ENCODE measurements at places on chromosomes 5 and 9.
A peak's percentile ranks its signal among the peaks of the same experiment; 100 is the strongest.

DNA sequence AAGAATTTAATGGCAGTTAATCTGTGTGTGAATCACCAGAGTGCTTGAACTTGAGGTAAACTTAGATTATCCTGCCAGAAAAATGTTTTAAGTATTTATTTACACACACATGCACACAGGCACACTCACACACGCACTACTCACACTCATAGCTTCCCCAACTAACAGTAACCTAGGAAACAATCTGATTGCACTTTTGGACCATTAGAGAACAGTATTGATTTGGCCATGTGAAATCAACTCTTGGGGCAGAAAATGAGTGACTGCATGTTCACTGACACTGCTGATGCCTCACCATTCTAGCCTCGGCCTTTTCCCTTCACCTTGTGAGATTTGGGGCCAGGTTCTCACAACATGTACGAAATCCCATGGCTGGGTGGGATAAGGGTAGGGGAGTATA, 64.1 kb downstream of the SLC1A3 start:
- DNase-seq = no peak

DNA sequence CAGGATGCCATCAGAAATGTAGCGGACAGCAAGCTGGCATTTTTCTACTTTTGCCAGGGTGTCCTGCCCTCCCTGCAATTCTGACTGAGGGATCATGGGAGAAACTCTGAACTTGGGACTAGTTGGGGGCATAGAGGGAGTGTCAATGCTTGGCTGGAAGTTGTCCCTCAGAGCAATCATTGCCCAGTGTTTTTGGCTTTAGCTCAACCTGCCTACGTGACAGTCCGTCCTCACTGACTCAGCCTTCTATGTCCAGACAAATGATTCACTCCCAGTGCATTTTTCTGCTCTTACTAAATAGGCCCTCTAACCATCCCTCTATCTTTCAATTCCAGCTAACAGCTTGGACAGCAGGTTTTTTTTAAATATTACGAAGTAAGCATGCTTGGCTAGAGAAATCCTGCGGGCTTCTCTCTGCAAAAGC, 627.4 kb downstream of the TLR4 start:
- no peak for DNase-seq

- DNase-seq = no peak
Measured at GRCh38 chr5:6496636-6497035, 48.0 kb downstream of the UBE2QL1 start.

DNA sequence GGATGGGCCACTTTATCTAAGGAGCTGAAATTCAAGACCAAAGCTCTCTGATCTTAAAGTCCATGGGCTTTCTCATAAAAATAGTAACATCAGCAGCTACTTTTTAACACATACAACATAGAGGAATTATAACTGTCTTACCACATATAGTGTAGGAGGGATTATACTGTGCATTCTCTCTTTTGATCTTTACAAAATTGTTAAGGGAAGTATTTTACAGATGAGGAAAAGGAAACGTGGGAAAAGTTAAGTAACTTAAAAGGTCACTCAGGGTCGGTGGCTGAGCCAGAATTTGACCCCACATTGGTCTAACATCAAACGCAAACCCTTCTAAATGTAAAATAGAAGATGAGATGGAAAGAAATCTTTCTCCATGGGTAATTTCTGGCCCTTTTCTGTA, 38.4 kb downstream of the ZNF608 start:
- no peak for DNase-seq

DNA sequence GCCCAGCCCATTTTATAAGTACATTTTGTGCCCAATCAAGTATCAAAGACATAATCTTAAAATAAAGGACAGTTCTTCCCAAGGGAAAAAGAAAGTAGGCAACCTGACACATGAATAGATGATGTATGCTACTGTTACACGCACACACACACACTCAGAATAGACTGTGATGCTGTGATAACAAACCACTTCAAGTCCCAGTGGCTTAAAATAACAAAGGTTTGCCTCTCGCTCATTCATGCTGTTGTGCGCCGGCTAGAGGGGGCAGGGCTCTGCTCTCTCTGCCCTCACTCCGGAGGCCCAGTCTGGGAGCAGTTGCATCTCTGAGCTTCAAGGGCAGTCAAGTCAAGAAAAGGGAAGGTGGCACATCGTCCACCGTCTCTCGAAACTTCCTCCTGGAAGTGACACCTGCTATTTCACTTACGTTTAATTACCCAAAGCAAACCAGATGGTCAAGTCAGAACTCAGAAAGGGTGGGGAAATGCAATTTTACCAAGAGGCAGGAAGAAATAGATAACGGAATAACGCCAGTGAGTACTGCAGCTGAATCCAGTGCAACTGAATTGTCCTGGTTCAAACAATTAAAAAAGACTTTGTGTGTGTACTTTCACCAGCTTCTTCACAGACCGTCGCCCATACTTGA, 43.3 kb downstream of the ANKRD33B start:
- DNase-seq = no peak

DNA sequence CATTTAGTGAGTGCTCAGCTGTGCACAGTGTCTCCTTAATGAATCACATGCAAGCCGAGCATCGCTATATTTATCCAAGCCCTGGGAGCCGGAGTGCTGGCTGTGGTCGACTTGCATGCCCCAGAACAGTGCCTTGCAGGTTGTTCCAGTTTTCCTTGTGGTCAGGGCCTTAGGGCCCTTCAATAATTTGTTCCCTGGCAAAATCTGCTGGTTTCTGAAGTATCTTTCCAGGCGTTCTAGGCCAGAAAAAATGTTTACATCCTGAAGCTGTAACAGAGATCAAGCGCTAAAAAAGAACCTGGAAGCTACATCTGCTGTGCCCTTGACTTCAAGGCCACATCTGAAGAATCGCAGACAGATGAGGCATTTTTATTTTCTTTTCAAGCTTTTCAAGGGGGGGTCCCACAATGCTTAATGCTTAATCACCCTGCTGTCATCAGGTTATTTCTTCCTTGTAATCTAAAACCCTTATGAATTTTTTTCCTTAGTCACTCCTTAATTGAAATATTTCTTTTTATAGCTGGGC, 105.8 kb downstream of the DOCK2 start:
- no peak for DNase-seq

DNA sequence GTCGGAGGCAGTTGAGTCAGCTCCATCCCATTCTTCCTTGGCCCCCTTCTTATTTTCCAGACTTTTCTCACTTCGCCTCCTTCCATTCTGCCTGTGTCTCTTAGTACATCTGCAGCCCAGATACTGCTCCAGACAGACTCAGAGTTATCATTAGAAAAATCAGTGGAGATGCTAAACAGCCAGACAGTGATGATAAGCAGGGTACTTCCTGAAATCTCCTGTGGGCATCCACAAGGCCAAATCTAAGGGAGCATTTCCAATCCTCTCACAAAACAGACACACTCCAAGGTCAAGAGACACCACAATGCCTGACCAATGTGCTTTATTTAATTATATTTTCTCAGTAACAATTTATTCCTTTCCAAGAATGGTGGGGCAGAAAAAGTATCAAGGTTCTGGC, 14.5 kb upstream of the RLN1 start:
- no peak for DNase-seq

DNA sequence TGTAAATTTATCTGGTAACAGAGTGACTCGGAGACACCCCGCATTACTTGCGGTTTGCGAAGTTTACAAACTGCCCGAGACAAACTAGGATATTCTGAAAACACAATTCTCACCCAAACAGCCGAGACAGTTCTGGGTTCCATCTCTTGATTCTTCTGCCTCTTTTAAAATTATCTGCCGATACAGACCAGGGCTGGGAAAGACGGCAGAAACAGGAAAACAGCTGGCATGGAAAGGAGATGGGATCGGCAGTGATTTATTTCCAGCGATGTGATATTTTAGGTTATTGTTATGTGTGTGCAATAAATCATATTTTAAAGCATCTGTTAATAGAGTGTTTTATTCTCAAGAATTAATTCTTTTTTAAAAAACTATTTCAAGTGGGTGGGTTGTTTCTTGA, 93.3 kb upstream of the LMX1B start:
- no peak for DNase-seq

- DNase-seq = no peak
Measured at GRCh38 chr9:17025281-17025680, 109.6 kb upstream of the CNTLN start.

- no peak for DNase-seq
Measured at GRCh38 chr5:89353837-89354551, 471.0 kb upstream of the MEF2C start.

DNA sequence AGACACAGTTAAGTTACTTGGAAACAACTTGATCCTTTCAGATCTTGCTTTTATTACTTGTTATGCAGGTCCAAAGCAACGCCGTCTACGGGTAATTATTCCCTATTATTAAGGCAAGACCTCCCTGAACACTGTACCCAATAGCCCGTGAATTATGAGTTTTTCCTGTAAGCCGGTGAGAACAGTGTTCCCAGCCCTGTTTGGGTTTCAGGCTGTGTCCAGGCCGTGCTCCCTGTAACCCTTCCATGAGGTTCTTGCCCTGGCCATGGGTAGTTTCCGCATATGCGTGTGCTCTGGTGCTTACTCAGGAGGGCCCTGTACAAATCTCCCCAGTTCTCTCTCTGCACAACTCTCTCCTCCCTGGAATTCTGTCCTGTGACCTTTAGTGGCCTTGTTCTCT, 65.6 kb upstream of the CNOT6 start:
- DNase-seq = no peak

DNA sequence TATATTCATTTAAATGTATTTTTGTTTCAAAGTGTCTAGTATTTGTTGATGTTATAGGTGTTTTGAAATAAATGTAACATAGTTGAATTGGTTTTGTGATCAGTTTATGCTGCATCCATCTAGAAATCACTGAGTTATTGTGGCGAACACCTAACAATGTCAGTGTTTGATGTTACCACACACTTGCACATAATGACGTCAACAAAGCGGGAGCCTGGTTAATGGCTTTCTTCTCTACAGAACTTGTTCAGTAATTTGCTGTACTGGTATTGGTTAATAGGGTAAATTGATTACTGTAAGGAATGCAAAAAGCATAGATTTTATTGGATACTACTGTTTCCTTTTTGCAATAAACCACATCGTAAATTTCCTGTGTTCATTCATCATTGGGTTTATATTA, 133.0 kb downstream of the ATG10 start:
- no peak for DNase-seq

GRCh38 chr5:143062379-143062778, 292.2 kb downstream of the ARHGAP26 start:
- DNase-seq = no peak

- DNase-seq = no peak
Measured at GRCh38 chr5:38800515-38800914, 45.3 kb upstream of the OSMR start.

DNA sequence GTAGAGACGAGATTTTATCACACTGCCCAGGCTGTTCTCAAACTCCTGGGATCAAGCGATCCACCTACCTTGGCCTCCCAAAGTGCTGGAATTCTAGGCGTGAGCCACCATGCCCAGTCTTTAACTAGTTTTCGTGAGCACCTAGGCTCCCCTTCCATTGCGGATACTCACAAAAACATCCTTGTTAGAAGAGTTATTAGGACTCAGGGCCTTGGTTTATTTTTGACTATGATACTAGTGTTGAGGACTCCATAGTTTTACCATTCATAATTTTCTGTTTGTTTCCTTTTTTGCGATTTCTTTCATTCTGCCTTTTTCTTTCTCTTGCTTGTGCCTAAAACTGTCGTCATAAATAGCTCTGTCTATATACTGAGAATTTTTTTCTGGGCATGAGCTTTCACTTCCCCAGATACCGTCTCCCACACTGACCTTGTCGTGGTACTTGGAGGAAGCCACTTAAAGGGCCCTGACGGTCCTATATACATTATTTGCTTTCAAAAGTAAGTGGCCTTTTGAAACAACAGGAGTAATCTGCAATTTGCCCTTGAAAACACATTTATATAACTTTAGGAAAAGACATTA, 5.2 kb downstream of the F2R start:
- peak; percentile 39 for DNase-seq

- no peak for DNase-seq
Measured at GRCh38 chr9:23615569-23615968, 210.5 kb downstream of the ELAVL2 start.

DNA sequence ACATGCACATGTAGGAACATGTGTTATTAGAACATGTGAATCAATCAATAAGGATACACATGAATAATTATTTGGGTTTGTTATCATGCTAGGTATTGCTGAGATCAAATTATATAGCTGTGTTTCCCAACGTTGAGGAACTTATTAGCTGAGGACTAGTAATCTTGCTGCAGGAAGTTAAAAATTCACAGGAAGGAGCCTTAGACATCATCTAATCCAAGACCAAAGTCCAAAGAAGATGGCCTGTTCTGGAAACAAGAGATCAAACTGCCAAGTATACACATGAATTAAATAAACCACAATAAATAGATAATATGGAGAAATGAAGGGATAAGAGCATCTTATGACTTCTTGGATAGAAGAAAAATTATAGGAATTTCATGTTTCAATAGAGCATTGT, 19.9 kb downstream of the POU5F2 start:
- no peak for DNase-seq

GRCh38 chr5:17308326-17309065, 91.1 kb downstream of the BASP1 start:
- no peak for DNase-seq

DNA sequence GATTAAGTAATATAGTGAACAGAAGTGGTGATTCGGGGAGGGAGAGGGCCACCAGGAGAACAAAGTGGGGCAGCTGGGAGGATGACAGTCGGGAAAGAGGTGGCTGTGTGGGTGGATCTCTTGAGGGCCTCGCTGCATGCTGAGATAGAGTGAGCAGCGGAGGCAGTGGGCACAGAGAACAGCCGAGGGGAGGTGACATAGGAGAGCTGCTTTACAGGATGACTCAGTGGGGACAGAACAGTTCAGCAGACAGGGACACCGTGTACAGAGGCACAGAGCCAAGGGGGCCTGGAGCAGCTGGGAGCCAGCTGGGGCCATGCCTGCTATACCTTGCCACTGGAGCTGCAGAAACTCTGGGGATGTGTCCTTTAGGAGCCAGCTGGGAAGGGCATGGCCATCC, 273.9 kb downstream of the GADD45G start:
- no peak for DNase-seq

GRCh38 chr9:12657998-12658397, 35.2 kb upstream of the TYRP1 start:
- no peak for DNase-seq

DNA sequence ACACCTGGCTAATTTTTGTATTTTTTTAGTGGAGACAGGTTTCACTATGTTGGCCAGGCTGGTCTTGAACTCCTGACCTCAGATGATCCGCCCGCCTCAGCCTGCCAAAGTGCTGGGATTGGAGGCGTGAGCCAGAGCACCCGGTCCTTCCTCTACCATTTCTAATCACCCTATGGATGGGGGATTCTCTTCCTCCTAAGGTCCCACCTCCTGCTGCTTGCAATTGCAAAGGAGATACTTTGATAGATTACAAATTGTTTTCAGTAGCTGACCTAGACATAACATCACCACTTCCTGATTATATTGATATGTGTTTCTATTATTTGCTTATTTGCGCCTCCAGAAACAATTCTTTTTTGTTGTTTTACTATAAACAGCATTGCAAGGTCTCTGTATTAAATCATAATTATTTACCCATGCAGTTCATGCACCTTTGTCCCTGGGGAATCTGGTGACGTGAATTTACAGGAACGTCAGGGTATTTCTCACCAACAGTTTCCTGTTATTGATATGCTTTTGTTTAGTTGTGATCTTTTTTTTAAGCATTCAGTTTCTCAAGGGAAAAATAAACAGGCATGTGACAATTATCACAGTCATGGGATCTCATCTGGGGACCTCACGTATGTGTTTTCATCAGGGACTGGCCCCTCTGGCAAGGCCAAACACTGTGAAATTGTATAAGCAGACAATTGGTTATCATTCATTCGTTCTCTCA, 43.2 kb downstream of the ESM1 start:
- no peak for DNase-seq

All from GM19239 (cell line).